ENCODE measurements at places on chromosomes 11 and 22. TPM values are rescaled to one million over a fixed set of nuclear protein-coding genes. Genes with fewer than 3 reads are reported as not detected.

The CNIH2 gene
- not detected for total RNA-seq

The NPAS4 gene
- total RNA-seq, result not detected

- no peak for DNase-seq
These were observed 11.9 kb downstream of the LARGE1 start for GRCh38 chr22:33908171-33909074.

DNA sequence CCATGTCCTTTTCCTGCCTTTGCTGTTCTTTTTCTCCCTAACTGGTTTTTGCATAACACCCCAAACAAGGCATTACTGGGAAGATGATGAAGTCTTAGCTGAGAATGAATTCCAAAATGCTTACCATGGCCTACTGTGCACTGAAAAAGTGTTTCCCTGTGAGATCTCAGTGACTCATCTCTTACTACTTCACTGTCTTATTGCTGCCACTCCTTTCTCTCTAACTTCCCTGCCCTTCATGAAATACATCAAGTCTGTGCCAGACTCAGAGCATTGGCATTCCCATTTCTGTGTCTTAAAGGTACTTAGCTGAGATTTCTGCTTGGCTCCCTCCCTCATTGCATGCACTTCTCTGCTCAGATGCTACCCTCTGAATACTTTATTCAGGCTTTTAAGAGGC lies 49.1 kb upstream of the MUC15 start:
- DNase-seq, result no peak

DNA sequence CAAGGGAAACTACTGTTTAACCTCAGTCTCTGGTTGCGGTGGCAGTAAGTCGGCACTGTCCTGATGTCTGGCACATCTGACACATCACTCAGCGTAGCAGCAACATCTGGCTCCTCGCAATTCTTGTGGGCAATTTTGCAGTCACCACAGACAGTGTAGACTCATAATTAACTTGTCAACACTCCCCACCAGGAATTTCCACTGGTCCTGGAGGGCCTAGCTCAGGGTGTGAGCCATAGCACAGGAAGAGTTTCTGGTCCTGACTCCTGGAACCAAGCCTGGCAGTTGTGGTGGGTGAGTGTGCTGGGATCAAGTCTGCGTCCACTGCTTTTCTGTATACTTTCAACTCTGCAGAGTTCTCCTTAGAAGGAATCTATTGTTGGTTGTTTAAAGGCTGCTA lies 209.7 kb downstream of the SNX19 start:
- no peak for DNase-seq

DNA sequence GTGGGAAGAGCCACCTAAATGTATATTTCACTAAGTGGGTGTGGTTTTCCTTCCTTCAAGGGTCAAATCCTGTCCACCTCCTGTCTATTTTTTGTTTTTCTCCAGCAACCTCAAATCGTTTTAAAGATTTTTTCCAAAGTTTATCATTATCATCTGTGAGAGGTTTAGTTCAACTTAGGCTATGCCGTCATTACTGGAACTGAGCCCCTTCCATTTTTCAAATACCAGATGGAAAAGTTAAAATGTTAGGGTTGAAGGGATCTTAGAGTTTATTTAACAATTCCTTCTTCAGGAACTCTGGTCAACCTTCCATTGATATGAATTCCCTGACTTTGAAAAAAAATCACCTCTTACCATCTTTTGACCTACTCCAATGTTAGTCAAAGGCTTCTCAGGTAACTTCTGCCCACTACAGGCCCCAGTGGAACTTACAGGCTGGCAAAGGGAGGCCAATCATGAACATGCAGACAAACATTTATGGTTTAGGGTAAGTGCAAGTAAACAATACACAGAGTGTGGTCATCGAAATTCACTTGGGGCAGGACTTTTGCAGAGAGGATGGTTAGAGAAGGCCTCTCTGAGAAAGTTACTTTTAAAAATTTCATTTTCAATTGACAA lies 45.2 kb downstream of the SYN3 start:
- DNase-seq, result no peak
